ENCODE measurements at places on chromosomes 2 and 18.

DNA sequence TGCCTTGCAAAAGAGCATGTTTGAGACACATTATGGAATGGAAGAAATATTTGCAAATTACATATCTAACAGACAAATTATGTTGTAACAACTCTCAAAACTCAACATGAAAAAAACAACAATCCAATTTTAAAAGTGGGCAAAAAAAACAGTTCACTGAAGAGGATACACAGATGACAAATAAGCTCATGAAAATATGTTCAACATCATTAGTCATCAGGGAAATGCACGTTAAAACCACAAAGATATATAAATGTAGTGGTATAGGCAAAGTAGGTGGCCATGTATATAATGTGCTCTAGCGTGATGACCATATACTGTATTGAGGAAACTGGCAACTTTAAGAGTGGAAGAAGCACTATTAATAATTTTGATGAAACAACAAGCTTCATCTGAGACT is 220.1 kb downstream of the IRS1 start:
- peak; percentile 40 for DNase-seq

DNA sequence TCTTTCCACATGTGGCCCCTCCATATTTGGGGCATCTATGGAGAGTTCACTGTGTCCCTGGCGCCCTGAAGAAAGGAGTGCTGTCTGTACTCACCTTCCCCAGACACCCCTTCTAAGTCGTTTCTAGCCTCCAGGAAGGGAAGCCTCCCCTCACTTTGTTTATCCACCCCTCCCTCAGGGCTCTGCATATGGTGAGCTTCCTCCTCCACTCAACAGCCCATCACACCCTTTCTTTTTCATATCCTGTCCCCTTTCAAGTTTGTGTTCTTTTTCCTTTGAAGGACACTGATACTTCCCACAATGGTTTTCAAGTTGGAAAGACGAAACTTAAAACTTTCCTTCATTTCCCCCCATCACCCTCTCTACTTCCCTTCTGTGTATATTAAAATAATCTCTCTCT is 291.4 kb upstream of the POU3F3 start:
- no peak for DNase-seq

DNA sequence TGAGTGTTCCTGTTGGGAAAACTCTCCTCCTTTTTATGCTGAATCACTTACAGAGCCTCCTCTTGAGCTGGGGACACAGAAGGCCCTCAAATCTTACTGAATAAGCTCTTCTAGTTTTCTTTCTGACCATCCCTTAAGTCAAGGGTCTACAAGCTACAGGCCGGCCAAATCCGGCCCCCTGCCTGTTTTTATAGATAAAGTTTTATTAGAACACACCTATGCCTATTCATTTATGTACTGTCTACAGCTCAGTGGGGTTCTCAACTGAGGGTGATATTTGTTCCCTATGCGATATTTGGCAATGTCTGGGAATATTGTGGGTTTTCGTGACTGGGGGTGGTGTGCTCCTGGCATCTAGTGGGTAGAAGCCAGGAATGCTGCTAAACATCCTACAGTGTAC is 14.0 kb downstream of the CDC42EP3 start:
- DNase-seq, result peak; percentile 23

- no peak for DNase-seq
These were observed 44.7 kb upstream of the ZFP36L2 start for GRCh38 chr2:43270930-43271615.

GRCh38 chr18:61556862-61557261 is 223.6 kb downstream of the CDH20 start:
- DNase-seq, result no peak

GRCh38 chr2:15667809-15668556 is 76.3 kb downstream of the DDX1 start:
- peak; percentile 45 for DNase-seq

DNA sequence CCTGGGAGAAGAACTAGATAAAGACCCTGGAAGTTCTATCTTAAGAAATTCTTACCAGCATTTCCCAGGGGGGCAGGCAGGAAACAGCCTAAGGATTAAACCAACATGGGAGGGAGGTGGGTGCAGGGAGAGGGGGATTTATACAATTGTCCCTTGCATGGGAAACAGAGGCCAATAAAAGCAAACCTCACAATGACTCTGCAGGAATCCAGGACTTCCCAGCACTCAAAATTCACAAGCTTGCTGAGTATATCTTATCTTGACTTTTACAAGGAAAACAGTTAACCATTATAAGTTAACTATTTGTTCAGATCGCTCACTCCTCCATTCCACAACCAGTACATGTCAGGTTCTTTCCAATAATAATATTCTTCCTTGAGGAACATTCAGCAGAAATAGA is 241.3 kb downstream of the MREG start:
- no peak for DNase-seq

GRCh38 chr2:96970910-96971309 is 15.5 kb downstream of the FAM178B start:
- no peak for DNase-seq

GRCh38 chr2:10366601-10367270 is 64.0 kb downstream of the HPCAL1 start:
- no peak for DNase-seq

DNA sequence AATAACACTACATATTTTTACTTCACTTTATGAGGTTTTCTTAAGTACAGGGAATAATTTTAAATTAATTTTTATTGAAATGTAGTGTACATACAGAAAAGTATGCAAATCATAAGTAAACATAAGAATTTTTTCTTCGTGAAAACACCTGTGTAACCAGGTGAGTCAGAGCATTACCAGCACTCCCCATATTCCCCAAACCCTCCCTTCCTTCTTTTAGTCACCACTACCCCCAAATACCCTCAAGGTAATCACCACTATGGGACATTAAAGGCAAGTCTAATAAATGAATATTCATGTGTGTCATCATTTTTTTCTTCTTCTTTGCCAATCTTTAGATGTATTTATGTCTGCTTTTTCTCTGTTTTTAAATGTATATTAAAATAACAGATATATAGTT is 139.9 kb upstream of the LTBP1 start:
- peak; percentile 38 for DNase-seq

- peak; percentile 22 for DNase-seq
These were observed 29.5 kb upstream of the RBMS1 start for GRCh38 chr2:160522951-160523710.

GRCh38 chr2:209614690-209615369 is 156.8 kb upstream of the UNC80 start:
- DNase-seq, result no peak

DNA sequence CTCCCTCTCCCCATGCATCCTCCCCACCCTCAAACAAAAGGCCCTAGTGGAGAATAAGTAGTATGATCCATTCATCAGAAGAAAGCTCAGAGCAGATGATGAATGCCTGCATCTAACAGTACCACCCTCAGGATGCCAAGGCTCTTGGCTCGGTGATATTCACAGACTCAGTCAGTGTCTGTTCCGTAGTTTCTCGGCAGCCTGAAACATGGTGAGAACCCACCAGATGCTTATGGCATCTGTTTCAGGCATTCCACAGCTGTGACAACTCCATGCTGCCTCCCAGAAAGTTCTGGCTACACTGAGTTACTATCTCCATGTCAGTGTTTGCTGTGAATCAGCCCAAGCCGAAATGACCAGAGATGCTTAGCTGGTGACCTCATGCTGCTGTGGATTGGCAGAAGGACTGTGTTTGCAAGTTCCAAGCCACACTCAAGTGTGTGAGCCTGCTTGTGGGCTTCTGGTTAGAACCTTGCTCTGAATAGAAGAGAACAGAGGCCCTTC is 83.9 kb downstream of the WDSUB1 start:
- DNase-seq, result peak; percentile 45

DNA sequence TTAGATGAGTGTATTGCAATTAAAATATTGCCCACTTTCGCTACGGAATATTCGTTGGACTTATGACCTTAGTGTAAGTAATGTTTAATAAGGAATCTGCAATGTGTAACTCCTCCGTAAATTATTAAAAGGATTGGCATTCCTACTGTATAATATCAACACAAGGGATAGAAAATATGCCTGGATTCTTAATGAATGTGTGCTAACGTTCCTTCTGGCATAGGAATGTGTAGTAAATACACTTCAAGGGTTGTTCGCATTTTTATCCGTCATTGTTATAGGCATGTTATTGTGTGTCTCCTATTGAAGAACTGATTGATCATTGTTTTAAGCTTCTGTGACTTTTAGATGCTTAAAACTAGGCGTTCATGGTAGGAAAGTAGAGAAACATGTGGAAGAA is 134.5 kb downstream of the NEDD4L start:
- DNase-seq, result no peak

DNA sequence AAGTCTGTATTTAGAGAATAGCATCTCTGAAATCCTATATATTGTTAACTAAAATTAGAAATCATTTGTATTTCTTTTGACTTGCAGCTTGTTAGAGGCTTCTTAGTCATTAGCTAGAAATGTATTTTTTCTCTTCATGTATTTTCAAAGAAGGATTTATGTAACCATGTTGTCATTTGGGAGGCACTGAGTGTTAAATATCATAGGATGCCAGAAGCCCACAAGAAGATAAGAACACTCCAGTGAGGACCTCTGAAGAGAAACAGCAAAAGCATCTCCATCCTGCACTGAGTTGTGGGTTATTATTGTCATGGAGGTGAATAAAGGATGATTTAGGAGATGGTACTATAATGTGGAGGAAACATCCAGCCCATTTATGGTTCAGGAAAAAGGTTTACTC is 93.5 kb downstream of the UBE2E3 start:
- DNase-seq, result no peak

DNA sequence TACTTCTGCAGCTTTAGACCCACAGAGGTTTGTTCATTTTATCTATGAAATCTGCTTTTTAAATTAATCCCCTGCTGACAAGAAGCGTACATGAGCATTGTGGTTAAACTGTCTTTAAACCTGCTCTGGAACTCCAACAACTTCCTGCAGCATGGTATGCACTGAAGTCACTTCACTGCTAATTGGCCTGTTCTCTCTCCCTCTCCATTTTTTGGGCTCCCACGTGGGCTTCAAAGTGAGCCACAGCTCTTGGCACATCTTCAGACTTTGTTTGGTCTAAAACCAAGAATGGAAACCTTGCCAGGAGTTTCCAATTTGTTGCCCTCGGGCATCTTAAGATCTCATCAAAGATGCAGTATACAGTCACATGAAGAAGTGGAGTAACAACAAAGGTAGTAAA is 311.4 kb downstream of the LRRTM1 start:
- no peak for DNase-seq

DNA sequence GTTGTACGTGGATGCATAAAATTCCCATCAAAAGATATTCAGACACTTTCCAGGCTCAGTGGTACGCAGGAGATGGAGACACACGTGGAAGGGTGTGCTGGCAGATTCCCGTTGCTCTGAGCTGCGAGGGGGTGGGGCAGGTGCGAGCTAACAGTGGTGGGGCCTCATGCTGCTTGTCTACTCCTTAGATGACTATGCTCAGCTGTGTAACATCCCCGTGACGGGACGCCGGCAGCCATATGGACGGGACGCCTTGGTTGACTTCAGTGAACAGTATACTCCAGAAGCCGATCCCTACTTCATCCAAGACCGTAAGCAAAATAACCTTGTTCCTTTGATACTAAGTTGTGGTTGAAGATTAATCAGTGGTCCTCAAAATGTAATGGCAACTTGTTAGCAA is 87.5 kb upstream of the RASGRP3 start:
- no peak for DNase-seq

- no peak for DNase-seq
These were observed 40.4 kb upstream of the NFU1 start for GRCh38 chr2:69477627-69478026.

DNA sequence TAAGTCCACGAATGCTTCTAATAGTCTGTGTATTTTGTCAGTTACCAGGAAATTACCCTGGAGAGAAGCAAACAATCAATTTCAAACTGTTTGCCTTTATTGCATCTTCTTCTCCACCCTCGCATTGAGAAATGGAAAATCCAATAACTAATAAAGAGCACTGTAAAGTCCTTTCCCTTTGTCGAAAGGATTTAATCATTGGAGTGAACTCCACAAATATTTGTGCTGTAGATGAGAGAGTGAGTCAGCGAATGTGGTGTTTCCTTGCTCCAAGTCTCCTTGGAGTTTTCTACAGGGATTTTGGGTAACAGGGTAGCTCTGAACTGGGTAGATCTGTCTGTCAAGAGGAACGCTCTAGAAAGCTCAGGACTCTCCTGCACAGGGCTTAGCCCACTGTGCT is 240.2 kb downstream of the KCNS3 start:
- no peak for DNase-seq

DNA sequence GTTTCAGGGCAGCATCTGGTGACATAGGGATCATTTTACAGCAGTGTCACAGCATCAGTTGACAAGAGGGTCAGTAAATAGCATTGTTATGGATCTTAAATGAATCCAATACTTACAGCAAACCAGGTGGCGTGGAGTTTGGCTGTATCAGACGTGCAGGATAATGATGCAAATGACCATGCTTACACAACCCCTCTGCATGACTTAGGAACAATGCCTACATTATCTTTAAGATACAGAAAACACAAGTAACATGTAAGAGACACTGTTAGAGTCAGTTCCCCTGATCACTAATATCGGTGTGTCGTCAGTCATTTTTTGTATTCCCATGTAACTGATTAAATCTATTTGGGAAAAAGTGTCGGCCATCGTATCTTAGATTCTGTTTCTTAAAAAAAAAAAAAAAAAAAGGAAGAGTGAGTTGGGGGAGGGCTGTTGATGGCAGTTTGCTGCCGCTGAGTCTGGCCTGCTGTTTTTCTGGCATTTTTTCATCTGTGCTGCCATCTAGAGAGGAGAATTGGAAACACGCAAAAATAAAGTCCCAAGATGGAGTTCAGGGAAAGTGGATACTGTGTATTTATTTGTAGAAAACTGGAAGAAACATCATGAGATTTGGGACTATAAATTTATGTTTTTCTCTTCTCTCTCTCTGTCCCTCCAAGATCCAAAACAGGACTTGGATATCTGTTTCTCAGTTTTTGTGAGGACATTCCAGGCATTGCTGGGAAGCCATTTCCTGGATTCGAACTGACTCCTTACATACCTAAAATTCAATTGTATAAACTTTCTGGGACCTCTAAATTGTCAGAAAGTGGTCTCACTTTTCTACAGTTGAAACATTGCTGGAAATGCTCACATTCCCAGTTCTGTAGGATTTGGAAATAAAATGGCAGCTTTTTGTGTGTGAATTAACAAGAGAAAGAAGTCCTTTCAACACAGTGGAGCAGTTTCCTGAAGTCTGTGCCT is 60.3 kb upstream of the AGPS start:
- DNase-seq, result peak; percentile 60

DNA sequence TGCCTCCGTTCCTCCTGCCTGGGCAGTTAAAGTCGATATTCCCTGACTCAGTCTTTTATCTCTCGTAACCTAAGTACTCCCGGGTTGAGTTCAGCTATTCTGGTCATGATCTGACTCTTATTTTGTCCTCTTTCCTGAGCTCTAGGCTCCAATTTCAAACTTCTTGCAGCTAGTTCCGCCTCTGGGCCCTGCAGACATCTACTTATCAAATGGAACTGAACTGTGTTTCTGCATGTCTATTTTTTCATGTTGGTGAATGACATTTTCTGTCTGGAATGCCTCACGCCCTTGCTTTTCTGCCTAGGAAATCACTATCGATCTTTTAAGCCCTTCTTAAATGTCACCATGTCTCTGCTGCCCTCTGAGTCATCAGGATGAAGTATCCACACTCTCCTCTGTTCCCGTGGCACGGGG is 101.5 kb downstream of the VAPA start:
- DNase-seq, result peak; percentile 21

- peak; percentile 81 for DNase-seq
These were observed 1627.7 kb downstream of the LRP1B start for GRCh38 chr2:140502951-140503630.
